Adrenal gland (tissue), 19 donors: ENCODE measurements at places on chromosomes 16 and 17. TPM values are rescaled to one million over a fixed set of nuclear protein-coding genes. Genes with fewer than 3 reads are reported as not detected.

The MYOCD gene
- total RNA-seq = 0.55 TPM

The CBFA2T3 gene
- 0.33 TPM for total RNA-seq

The JMJD8 gene
- total RNA-seq = 137 TPM

The SLFN11 gene
- total RNA-seq = 28.4 TPM

The QRICH2 gene
- total RNA-seq = 3.4 TPM

The SOST gene
- not detected for total RNA-seq

The HSD11B2 gene
- 2.8 TPM for total RNA-seq

The PPY gene
- not detected for total RNA-seq

The BORCS6 gene
- 15.7 TPM for total RNA-seq

The CEP95 gene
- total RNA-seq = 19.2 TPM

The TNFRSF17 gene
- total RNA-seq = not detected

The MYH2 gene
- 1.4 TPM for total RNA-seq

The CDRT4 gene
- 11.0 TPM for total RNA-seq

The SKAP1 gene
- total RNA-seq = 3.2 TPM

The HBA2 gene
- 6.7 TPM for total RNA-seq

The EPN3 gene
- total RNA-seq = 96.1 TPM

The KCNH4 gene
- total RNA-seq = 0.19 TPM

The GNAO1 gene
- 1.8 TPM for total RNA-seq

The ZFPM1 gene
- total RNA-seq = 0.72 TPM

The CCL7 gene
- total RNA-seq = not detected

The MGAT5B gene
- total RNA-seq = 0.78 TPM

The KIF1C gene
- 78.2 TPM for total RNA-seq
